ENCODE measurements at places on chromosomes 11 and 22.

DNA sequence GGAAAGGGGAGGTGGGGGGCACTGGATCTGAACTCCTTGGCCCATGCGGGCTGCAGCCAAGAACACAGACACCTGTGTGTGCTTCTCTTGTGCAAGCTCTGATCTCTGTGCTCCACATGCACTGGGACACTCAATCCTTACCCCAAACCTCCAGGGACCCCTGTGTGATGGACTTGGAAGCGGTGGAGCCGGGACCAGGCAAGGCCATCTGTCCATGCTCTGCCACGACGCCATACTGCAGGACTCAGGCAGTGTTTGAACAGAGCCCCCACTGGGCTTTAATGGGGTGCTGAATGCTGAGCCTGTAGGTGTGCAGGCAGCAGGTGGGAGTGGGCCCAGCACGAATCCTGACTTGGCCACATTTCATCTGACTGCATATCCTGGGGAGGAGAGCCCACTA lies 23.4 kb downstream of the PPM1F start:
- DNase-seq: no peak

GRCh38 chr11:45285930-45286632 lies at the start of gene SYT13:
SYT13 (minus strand) TSS chr11:45286341; CDS start chr11:45286207, 134 bp downstream.
- DNase-seq: no peak

DNA sequence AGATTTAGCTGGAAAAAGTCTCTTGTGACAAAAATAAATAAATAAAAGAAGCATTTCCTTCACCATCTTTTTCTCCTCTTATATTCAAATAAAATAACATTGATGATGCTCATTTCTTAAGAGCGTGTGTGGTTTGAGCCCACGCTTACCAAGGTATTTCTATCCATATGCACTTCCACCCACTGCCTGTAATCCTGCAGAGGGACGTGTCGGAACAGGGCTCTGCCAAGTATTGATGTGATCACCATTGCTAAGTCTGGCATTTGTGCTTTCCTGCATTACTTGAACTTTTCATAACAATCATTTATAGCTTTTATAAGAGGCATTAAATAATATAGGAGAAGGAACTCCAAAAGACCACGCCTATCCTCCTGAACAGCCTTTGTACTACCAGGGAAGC lies 107.6 kb downstream of the SHANK2 start:
- DNase-seq: no peak

DNA sequence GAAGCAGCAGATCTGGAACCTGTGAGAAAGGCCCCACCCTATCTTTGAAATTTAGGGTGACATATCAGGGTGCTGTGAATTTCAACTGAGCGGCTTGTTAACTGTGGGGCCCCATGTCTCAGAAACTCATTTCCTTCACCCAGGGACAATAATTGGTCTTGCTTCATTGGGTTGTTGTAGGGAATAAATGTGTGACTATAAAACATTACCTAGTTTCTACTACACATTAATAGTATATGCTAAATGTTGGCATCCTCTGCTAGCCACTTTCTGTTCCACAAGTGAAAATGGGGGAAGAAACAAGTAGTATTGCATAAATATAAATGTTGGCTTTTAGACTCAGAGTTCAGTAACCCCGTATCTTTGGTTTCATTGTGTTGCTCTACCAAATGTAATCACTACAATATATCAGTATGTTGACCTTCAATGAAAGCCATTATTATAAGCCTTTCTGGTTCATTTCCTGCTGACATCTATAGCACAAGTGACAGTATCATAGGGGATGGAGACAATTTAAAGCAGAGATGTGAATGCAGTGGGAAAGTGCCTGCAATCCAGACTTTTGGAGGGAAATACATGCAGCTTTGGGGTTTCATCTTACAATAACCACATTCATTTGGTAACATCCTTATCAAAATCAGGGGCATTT lies 905.5 kb upstream of the RAG2 start:
- DNase-seq: no peak
